Astrocyte of the spinal cord (primary cell): ENCODE measurements at places on chromosomes 5 and 9.

DNA sequence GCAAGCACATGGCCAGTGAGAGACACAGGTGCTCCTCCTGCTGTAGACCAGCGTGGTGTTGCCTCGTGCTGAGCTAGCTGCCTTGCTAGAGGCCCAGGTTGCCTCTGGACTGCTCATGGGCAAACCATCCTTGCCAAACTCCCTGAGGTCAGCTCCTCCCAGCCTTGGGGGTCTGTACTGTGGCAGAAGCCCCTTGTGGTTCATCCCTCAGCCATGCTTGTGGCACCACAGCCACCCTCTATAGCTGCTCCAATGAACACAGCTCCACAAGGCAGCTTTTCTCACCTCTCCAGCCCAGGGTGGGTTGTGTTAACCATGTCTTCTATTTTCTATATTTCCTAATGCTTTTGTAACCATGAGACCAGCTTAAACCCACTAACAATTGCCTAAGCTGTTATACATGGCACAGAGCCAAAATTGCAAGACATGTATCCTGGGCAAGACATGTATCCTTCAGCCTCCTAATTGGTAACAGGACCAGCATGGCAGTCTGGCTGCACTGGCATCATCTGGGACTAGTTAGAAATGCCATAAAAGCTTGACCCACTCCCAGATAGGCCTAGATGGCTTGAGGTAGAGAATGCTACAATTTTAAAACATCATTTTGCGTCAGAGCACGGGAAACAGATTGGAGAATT, 183.1 kb upstream of the S1PR3 start:
- DNase-seq = no peak

DNA sequence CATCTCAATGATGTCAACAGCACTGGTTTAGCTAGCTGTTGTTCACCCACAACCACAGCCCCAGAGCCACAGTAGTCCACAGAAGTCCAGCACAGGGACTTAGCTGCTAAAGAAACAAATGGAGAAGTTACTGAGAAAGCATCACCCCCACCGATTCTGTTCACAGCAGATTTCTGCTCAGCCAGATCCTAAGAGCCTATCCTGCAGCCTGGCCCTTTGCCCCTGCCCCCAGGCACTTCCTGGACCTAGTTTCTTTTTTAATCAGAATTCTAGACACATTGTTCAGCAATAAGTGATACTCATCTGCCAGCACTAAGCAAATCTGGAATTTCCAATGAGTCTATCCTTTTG, 7.4 kb downstream of the B4GALT1 start:
- DNase-seq = peak; percentile 87

- no peak for DNase-seq
Observed at GRCh38 chr5:28468166-28468565, 1429.8 kb upstream of the CDH9 start.

DNA sequence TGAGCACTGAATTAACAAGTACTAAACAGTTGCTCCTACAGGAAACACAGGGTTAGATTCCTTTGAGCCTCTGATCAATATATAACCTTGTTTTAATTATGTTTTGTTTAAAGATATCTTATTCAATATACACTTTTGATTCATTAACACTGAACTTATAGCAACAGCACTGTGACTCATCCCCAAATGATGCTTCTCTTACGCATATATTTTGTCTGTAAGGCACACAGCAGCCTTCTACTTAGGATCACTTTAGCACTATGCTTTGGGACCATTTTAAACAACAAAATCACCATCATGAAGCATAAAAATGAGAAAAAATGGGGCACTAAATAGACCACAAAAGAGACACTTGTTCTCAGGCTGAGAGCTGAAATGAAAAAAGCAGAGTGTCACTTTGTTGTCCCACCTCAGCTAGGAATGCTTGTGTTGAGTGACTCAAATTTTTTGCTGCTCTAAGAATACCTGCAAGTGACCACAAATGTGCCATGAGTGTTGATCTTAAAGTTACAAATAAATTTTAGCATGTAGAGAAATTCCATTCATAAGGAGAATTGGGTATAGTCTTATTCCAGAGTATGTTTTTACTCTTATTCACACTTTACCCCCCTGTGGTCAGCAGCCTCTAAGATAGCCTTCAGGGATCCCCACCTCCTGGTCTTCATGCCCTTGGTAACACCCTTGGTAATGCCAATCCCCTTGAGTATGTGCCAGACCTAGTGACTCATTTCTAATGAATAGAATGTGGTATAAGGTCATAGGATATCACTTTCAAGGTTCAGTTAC, 252.7 kb upstream of the IL12B start:
- DNase-seq = peak; percentile 62

GRCh38 chr9:114856215-114856941, 50.5 kb upstream of the TNFSF15 start:
- peak; percentile 48 for DNase-seq

- peak; percentile 94 for DNase-seq
Observed at GRCh38 chr5:147554261-147554817, 44.5 kb upstream of the DPYSL3 start.

DNA sequence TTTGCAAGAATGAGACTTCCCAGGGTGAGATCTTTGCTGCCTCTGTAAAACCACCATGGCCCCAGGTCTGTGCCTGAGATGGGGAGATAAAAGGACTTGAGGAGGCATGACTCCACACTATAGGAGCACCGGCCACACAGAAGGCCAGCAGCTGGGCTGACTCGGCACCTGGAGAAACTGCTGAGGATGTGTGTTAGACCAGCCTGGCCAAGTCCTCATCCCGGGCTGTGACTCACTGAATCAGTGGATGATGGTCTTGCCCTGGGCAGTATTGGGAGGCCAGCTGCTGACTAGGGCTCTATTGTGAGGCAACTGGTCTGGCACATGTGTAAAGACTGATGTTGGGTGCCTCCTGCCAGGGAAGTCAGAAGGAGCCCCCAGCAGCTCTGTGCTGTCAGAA, 286.2 kb downstream of the ACTL7B start:
- DNase-seq = peak; percentile 48
